ENCODE measurements at places on chromosomes 7 and 10. TPM values are rescaled to one million over a fixed set of nuclear protein-coding genes. Genes with fewer than 3 reads are reported as not detected.

GRCh38 chr10:78473006-78473405, 439.3 kb downstream of the RPS24 start:
- H3K4me1 ChIP-seq, result peaks cover 35% of the 10 kb centered on the region
- H3K4me3 ChIP-seq, result no peak overlapping the region
- no peaks in the 10 kb centered on the region for H3K36me3 ChIP-seq
- no peak overlapping the region for H3K27ac ChIP-seq
- DNase-seq, result peak; percentile 86
- no peaks in the 10 kb centered on the region for H3K27me3 ChIP-seq

GRCh38 chr10:121216295-121216694, 365.1 kb downstream of the WDR11 start:
- no peak for DNase-seq
- H3K27me3 ChIP-seq, result no peaks in the 10 kb centered on the region
- no peaks in the 10 kb centered on the region for H3K4me1 ChIP-seq
- no peak overlapping the region for H3K4me3 ChIP-seq

GRCh38 chr10:88092973-88093372, 229.5 kb downstream of the PTEN start:
- no peaks in the 10 kb centered on the region for H3K36me3 ChIP-seq
- H3K4me3 ChIP-seq, result no peak overlapping the region
- peaks cover 10% of the 10 kb centered on the region for H3K4me1 ChIP-seq
- H3K27ac ChIP-seq, result no peak overlapping the region

DNA sequence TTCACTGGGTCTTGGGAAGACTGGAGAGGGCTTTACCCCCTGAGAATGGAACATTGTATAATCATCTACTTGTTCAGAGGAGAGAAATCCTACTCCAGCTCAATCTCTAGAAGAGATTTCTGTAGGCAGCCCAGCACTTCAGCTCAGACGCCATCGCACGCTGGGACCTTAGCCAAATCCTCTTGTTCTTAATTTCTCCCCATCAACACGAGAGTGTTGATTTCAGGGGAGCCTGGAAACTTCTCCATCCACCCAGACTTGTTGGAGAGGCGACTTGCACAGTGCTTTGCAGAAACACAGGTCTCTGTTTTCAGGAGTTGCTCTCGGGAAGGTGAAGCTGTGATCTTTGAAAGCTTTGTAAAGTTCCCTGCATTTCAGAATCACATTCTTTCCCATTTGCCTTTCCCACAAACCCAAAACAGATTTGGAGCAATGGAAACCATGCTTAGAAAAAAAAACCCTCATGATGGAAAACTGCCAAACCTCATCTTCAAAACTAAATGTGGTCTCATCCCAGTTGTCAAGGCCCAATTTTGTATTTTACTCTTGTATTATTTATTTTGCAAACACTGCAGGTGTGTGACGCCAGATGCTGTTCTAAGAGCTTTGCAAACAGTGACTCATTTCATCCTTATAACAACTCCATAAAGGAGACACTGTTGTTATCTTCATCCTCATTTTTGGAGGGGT, 60.9 kb downstream of the CALML3 start:
- H3K27me3 ChIP-seq, result no peaks in the 10 kb centered on the region
- DNase-seq, result no peak
- H3K4me1 ChIP-seq, result peaks cover 41% of the 10 kb centered on the region

Gene PRDX3
- 166 TPM for total RNA-seq

DNA sequence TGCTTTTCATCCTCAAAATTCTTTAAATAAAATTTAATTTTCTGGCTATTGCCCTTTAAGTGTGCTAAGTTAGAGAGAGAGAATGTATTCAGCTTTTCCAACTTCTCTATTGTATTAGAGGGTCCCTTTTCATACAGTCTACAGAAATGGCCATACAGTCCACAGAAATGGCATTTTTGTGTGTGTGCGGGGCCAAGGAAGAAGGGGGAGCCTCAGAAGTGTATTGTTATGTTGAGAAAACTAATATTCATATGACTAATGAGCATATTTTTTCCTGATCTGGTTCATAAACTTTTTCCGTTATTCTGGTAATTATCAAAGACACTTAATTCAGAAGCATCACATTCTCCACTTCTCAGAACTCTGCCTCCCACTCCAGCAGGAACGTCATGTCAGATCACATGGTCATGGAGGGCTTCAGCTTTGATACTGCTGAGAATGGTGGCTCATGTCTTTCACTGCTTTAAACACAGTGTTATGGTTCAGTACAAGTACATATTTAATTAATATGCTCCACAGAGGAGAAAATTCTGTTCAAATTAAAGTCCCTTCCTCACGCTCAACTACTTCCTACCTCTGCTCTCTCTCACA, 37.1 kb downstream of the ELMO1 start:
- H3K4me3 ChIP-seq, result no peak overlapping the region
- peaks cover 13% of the 10 kb centered on the region for H3K4me1 ChIP-seq
- no peaks in the 10 kb centered on the region for H3K27me3 ChIP-seq
- no peak for DNase-seq

- no peak overlapping the region for H3K27ac ChIP-seq
- no peak overlapping the region for H3K4me3 ChIP-seq
- H3K36me3 ChIP-seq, result no peaks in the 10 kb centered on the region
- H3K27me3 ChIP-seq, result peaks cover 13% of the 10 kb centered on the region
- DNase-seq, result no peak
- H3K4me1 ChIP-seq, result peaks cover 22% of the 10 kb centered on the region
These were observed 21.4 kb upstream of the OPN4 start for GRCh38 chr10:86632951-86633350.

Gene SPAM1
- not detected for total RNA-seq

DNA sequence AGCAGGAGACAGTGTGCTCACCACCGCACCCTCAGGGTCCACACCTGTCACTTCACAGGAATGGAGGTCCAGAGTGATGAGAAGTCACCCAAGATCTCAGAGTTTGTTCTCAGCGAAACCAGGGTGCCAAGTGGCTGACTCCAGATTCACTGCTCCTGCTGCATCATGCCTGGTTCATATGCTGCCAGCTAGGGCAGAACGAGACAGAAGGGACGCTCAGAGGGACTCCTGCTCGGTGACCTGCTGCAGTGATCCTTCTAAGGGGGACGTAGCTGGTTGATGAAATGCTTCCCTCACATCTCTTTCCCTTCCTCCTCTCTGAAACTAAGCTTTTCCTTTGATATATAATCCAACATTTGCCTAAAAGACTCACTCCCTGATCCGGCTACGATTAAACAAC, 248.5 kb downstream of the SFMBT2 start:
- H3K4me1 ChIP-seq, result no peaks in the 10 kb centered on the region
- no peaks in the 10 kb centered on the region for H3K27me3 ChIP-seq
- no peak overlapping the region for H3K4me3 ChIP-seq
- peaks cover 45% of the 10 kb centered on the region for H3K36me3 ChIP-seq
- DNase-seq, result no peak

- no peaks in the 10 kb centered on the region for H3K4me1 ChIP-seq
- no peaks in the 10 kb centered on the region for H3K36me3 ChIP-seq
- no peak overlapping the region for H3K4me3 ChIP-seq
- no peak overlapping the region for H3K27ac ChIP-seq
- no peaks in the 10 kb centered on the region for H3K27me3 ChIP-seq
These were observed 232.2 kb upstream of the NPSR1 start for GRCh38 chr7:34425631-34426384.

Gene TNPO3
- total RNA-seq, result 35.7 TPM

Gene THSD7A
- 2.8 TPM for total RNA-seq

GRCh38 chr7:2873146-2873545, 29.0 kb upstream of the GNA12 start:
- H3K27ac ChIP-seq, result no peak overlapping the region
- no peak for DNase-seq
- H3K4me1 ChIP-seq, result peaks cover 13% of the 10 kb centered on the region
- no peaks in the 10 kb centered on the region for H3K36me3 ChIP-seq
- no peaks in the 10 kb centered on the region for H3K27me3 ChIP-seq
- H3K4me3 ChIP-seq, result no peak overlapping the region

Gene CSGALNACT2
- total RNA-seq, result 32.7 TPM

Gene TWIST1
- total RNA-seq, result 18.3 TPM

- H3K4me1 ChIP-seq, result no peaks in the 10 kb centered on the region
- peak; percentile 90 for DNase-seq
- H3K36me3 ChIP-seq, result peaks cover 4% of the 10 kb centered on the region
- H3K27ac ChIP-seq, result no peak overlapping the region
- no peak overlapping the region for H3K4me3 ChIP-seq
- no peaks in the 10 kb centered on the region for H3K27me3 ChIP-seq
These were observed 5.4 kb downstream of the LOXL4 start for GRCh38 chr10:98262571-98262970.

Gene ZPBP
- not detected for total RNA-seq

Gene TSPAN12
- 6.5 TPM for total RNA-seq

GRCh38 chr7:52648872-52649271, 386.6 kb upstream of the POM121L12 start:
- H3K27ac ChIP-seq, result no peak overlapping the region
- no peaks in the 10 kb centered on the region for H3K36me3 ChIP-seq
- H3K4me3 ChIP-seq, result no peak overlapping the region
- H3K4me1 ChIP-seq, result no peaks in the 10 kb centered on the region
- DNase-seq, result no peak

DNA sequence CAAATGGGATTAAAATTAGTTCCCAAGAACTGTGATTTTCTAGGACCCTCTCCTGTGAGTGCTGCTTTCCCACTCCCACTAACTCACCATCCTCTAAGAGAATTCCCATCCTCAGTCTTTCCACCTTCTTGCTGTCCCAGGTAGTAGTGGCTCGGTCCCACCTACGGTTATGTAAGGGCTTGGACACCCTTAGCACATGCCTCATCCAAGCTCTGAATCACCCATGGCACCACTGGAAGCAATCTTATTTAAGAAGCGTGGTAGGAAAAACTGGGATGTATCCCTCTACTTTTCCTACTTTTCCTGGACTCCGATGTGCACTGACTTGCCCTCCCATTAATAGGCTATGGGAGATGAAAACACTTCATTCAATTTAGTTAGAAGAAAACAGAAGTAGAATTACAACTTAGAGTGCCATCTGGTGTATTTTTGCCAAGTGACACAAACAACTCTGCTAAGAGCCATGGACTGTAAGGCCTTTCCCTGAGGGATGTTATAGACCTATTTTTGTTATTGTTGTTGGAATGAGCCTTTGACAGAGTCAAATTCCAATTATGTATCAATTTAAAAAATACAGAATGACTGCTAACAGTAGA, 13.7 kb upstream of the ANKRD22 start:
- no peak for DNase-seq
- H3K27me3 ChIP-seq, result no peaks in the 10 kb centered on the region
- H3K4me1 ChIP-seq, result no peaks in the 10 kb centered on the region
- H3K4me3 ChIP-seq, result no peak overlapping the region

Gene FAM237B
- not detected for total RNA-seq

Gene HMX2
- total RNA-seq, result not detected

DNA sequence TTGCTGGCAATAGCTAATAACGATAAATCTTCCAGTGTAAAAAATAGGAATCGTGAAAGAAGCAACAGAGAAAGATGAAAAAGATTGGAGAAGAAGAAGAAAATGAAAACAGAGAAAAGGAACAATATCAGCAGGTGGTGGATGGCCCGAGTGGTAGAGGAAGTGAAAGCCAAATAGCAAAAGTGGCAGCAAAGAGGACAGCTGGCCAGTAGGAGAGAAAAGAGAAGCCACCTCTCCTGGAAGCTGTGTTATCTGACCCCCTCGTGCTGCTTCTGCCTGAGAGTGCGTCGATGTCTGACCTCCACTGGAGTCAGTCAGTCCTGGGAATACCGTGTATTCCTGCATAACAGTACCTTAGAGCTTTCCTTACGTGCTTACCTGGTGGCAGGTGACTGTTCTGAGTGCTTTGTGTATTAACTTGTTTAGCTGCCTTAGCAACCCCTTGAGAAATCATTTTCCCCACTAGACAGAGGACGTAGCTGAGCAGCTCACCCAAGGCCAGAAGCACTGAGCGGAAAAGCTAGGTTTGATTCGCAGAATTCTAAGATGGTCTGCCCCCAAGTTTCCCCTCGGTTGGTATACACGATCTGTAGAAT, 88.3 kb downstream of the CHN2 start:
- DNase-seq, result no peak
- H3K4me3 ChIP-seq, result no peak overlapping the region
- no peak overlapping the region for H3K27ac ChIP-seq
- no peaks in the 10 kb centered on the region for H3K27me3 ChIP-seq
- no peaks in the 10 kb centered on the region for H3K36me3 ChIP-seq

GRCh38 chr7:50812841-50813475, 30.3 kb upstream of the GRB10 start:
- H3K27me3 ChIP-seq, result no peaks in the 10 kb centered on the region
- peaks cover 3% of the 10 kb centered on the region for H3K4me1 ChIP-seq
- no peaks in the 10 kb centered on the region for H3K36me3 ChIP-seq
- DNase-seq, result no peak

DNA sequence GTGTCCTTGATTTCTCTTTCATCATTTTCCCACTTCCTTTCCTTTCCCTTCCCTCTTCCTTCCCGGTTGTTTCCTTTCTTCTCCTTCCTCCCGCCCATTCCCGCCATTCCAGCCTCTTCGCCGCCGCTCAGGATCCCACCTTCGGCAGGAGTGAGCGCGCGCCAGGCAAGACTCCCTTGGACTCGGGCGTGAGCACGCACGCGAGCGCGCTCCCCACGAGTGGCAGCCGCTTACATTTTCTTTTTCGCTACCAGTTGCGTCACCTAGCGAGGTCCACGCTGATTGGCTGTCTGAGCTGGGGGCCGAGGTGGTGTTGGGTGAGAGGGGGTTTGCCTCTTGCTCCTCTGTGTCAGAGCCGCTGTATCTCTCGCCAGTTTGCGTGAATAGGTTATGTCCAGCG, 11.8 kb downstream of the ZAN start:
- no peaks in the 10 kb centered on the region for H3K36me3 ChIP-seq
- H3K4me3 ChIP-seq, result peak overlapping the region; percentile 47
- no peak for DNase-seq
- peaks cover 4% of the 10 kb centered on the region for H3K4me1 ChIP-seq
- H3K27ac ChIP-seq, result no peak overlapping the region
- peaks cover 32% of the 10 kb centered on the region for H3K27me3 ChIP-seq

Gene TES
- 213 TPM for total RNA-seq

Gene VSTM2A
- not detected for total RNA-seq

Gene OR2A1
- total RNA-seq, result 0.17 TPM

- no peaks in the 10 kb centered on the region for H3K36me3 ChIP-seq
- no peaks in the 10 kb centered on the region for H3K27me3 ChIP-seq
These were observed 13.3 kb downstream of the TMEM72 start for GRCh38 chr10:44924261-44925040.
